Body of pancreas (tissue), 4 donors: ENCODE measurements at places on chromosomes 3 and 15. TPM values are rescaled to one million over a fixed set of nuclear protein-coding genes. Genes with fewer than 3 reads are reported as not detected.

GRCh38 chr3:19775765-19776164 is 158.3 kb downstream of the EFHB start:
- DNase-seq = no peak

Gene RNF168
- 7.0 TPM for total RNA-seq

Gene SLC9C1
- total RNA-seq = not detected

GRCh38 chr3:10364806-10365205 is 43.9 kb upstream of the SEC13 start:
- no peak for DNase-seq

DNA sequence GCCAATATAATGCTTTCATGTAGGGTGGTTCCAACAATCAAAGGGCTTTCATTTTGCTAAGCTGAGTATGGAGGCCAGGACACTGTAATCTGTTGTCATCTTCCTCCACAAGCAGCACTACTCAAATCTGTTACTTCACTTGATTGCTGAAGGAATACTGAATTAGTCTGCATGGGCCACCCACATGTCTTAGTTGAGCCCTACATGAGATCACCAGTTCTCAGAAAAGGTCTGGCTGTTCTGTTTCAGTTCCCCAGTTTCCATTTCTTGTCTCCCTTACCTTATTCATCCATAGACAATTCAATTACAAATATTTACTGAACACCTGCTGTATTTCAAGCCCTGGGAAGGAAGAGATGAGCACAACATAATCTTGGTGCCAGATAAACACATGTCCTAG is 119.2 kb downstream of the FHIT start:
- DNase-seq = no peak

DNA sequence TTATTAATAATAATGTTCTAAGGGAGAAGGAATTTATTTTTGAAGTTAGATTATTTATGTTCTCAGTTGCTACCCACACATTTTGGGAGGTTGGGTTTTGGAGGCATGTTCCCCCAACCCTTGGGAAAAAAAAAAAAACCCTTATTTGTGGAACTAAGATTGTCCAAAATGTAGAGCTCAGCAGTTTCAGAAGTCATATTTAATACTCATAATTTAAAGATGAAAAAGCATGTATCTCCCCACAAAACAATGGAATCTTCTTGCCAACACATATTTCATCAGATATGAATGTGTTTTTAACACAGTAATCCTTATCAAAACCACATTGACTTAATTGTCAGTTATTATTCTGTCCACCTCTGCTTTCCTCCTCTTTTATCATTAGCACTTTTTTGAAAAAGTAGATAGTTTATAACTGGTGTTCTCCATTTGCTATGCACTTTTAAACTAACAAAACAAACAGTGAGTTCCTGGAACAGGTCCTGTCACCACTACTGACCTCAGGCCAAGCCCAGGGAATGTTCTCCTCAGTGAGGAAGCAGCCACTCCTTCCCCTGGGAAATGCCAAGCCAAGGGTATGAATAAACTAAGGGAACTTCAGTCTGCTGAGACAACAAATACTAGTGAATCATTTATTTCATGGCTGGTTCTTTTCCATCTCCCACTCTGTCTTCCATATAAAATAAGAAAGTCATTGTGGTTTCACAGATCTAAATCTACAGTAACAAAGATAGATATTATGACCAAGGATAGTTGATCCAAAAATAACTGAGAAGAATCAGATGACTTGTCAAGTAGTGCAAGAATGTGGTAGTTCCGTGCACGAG is 414.4 kb upstream of the ALCAM start:
- DNase-seq = no peak

Gene ELL3
- total RNA-seq = 29.1 TPM

GRCh38 chr15:66774001-66774814 is 72.2 kb downstream of the SMAD6 start:
- DNase-seq = peak; percentile 87

Gene CASR
- 11.9 TPM for total RNA-seq

Gene EBLN2
- 11.5 TPM for total RNA-seq

- DNase-seq = no peak
Observed at GRCh38 chr3:48086705-48087104, 70.5 kb upstream of the MAP4 start.

GRCh38 chr3:83849106-83849730 is 1109.6 kb upstream of the CADM2 start:
- DNase-seq = no peak

Gene CFAP91
- total RNA-seq = 21.5 TPM

Gene DPPA4
- not detected for total RNA-seq

- DNase-seq = peak; percentile 91
Observed at GRCh38 chr3:4772171-4772804, 206.9 kb upstream of the BHLHE40 start.

GRCh38 chr3:62020706-62021105 is 352.6 kb downstream of the FEZF2 start:
- DNase-seq = no peak

GRCh38 chr15:70569091-70569713 is 194.2 kb downstream of the UACA start:
- peak; percentile 43 for DNase-seq

- no peak for DNase-seq
Observed at GRCh38 chr3:190205739-190206138, 85.0 kb upstream of the P3H2 start.

DNA sequence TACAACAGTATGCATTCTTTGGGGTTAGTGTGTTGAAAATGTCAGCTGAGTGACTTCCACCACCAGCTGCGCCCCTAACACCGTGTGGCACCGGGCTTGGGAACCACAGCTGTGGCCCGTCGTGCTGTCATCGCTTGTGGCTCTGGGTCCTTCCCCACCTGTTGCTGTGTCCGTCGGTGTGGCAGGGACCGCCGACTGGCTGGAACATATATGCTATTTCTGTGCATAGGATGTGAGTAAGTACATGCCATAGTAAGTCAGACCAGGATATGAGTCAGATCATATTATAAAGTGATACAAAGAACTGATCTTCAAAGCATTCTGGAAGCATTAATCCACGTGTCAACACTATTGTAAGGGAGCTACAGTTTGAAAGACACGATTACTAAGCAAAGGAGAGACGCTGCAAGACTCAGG is 31.9 kb downstream of the EHD4 start:
- DNase-seq = no peak

DNA sequence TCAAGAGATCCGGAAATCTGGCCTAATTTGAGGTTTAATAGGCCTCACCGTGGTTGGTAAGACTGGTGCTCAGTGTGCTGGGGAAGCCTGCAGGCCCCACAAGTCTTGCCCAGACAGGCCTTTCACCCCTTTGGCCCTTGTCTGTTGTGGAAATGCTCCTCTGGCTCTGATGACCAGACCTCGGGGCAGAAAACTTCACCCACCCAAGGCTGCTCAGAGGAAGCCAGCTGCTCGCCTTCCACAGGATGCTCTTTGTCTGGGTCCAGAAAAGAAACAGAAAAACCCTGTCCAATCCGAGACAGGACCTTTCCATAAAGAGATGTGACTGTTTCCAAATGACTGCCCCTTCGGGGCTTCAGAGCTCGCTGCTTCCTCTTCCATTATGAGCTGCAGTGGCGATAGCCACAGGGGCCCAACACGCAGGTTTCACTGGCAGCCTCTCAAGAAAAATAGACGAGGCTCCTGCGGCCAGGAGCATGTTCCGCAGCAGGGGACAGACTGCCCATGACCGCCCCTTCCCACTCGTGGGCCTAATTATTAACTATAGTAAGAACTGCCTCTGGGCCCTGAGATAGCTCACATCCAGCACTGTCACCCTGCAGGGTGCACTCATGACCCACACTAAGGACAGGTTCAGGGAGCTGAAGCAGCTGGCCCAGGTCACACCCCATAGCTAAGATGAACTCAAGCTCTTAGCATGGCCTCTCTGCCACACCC is 6.8 kb upstream of the SNX22 start:
- DNase-seq = no peak

DNA sequence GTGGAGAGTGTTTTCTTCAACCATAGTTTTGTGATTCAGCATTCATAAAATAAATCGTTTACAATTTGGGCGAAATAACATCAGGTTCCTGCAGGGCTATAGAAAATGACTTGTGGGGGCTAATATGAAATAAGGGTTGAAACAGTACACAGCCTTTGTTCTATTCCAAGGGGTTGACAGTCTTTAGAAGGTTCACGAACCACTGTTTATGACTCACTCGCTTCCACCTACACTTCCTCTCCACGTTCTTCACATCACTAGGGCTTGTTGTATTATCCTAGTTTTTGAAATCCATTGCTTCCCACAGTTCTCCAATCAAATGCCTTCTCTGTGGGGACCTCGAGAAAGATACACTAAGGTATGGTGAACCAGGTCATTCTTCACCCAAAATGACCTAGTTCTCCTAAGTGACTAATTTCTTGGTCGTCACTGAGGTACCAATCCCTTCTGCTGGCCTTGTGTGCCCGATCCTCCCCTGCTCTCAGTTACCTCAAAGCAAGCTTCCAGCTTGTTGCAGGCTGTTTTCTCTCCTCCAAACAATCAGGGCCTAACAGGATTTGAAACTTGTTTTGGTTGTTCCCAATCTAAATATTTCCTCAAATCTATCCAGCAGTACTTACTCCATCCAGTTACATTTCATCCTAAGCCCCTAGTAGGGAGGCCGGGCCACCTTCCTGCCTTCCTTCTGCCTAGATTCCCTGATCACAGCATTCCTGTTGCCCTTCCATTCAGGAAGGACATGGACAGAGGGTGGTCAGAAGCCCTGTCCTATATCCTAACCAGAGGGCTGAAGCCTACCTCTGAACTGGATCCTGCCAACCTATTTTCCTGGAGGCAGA is 23.1 kb upstream of the TBL1XR1 start:
- DNase-seq = no peak

DNA sequence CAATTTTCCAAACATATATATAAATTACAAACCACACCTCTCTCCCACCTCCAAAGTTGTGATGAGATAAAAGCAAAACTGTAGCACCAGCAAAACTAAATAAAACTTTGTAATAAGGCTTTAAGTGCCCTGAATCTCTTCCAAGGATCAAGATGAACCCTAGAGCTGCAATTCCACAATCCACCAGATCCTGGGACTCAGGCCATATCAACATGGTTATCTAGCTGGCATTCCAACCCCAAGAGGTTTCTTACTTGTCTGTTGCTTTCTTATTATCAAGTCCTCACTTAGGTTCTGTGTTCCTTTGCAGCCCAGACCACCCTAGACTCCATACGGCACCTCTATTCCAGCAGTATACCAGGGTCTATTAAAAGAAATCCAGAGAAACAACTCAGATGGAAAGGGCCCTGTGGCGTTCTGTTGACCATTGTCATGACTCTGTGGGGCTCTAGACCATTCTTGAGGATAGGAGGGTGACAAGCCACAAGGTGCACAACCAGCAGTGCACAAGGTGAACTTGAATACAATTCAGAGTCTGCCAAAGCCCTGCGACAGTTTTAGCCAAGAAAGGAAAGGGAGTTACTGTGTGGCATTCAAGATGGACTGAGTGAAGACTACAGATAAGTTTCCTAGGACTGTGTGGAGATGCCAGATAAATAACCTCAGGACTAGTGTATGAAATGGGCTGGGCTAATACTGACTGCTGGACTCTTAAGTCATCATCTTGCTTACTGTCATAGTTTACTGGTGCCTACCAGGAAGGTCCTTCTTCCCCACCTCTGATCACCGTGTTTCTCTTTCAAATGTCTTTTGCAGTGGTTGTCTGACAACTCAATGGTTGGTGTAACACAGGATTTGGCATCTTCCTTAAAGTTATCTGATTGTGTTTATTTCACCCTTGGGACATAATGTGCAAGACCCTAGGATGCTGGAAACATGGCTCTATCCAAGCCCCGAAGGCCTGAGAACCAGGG is 27.2 kb downstream of the ACKR2 start:
- DNase-seq = no peak

Gene APH1B
- 12.7 TPM for total RNA-seq

GRCh38 chr15:90386221-90386620 is 1.8 kb upstream of the IQGAP1 start:
- no peak for DNase-seq

DNA sequence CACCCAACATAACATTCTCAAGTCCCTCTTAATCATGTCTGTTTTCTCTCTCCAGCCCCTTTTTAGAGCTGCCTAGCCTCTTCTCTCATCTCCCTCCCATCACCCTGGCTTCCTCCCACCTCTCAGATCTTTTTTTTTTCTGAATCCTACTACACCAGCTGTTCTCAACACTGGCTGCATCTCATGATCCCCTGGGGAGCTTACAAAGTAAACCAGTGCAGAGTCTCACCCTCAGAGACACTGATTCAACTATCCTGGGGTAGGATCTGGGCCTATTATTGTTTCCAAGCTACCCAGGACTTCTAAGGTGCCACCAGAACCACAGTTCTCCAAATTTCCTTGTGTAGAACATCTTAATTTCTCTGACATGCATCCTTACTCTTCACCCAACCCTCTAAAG is 50.3 kb upstream of the ACAN start:
- no peak for DNase-seq

DNA sequence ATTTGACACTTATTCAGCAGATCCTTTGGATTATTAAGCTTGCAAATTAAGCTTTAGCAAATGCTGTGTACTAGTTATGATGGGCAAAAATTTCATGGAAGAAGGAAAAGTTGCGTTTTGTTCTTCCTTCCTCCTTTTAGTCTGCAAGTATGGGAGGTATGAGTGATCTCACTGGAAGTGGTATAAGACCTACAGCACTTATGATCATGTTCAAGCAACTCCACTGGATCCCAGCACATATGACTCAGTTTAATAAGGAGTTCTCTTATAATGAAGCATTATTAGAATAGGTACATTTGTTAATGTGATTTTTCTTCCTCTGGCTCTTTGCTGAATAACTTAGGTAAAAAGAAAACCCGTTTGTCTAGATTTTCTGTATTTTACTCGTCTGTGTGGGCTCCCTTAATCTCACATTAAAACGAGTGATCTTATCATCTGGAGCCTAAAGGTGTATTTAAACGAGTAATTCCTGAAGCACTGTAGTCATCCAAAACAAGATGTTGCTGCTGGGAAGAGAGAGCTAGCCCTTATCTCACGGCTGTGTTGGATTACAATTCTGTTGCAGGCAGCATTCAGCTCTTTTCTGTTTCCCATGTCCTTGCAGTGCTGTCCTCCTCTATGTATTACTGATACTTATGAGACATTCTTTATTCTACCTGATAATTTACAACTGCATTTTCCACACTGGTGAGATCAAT is 264.9 kb downstream of the GBE1 start:
- DNase-seq = no peak

DNA sequence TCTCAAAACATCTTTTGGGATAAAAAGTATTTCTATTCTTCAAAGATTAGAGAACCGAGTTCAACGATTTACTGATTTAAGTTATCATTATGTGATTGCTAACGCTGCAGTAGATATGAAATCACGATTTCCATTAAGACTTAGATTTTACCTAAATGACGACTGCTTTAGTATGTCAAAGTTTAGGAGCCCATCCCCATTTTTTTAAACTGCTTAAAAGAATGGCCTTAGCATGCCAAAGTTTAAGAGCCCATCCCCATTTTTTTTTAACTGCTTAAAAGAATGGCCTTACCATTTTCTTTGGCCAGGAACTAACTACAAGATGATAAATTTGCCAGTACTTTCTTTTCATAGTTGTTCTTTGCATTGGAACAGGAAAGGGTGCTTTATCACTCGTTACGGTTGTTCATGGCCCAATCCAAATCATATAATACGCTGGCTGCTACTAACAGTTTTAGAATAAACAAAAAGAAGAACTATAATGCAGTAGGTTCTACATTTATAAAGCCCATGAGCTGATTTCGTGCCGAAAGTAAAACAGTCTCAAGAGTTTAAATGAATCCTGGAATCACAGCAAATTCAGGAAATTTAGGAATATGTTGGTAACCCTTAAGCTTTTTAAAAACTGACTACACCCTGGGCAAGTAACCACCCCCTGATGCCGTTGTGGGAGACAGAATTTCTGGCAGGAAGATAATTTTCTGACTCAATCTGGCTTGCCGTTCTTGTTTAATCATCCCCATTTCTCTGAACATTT is 869 bp upstream of the TSC22D2 start:
- no peak for DNase-seq

- no peak for DNase-seq
Observed at GRCh38 chr15:45794712-45795439, 160.0 kb downstream of the SQOR start.
